SJCRH30 (cell line): ENCODE measurements at places on chromosomes 7 and 10. TPM values are rescaled to one million over a fixed set of nuclear protein-coding genes. Genes with fewer than 3 reads are reported as not detected.

Gene TSPAN12
- total RNA-seq, result 114 and 123 TPM in 2 replicates

Gene CRYGN
- total RNA-seq, result not detected in 2 replicates

Gene SORCS3
- not detected in 2 replicates for total RNA-seq

Gene TAS2R4
- 0.18 and 0.43 TPM in 2 replicates for total RNA-seq

Gene TSPAN33
- total RNA-seq, result 47.8 and 49.1 TPM in 2 replicates

Gene TRPV5
- not detected in 2 replicates for total RNA-seq

Gene OR2A5
- total RNA-seq, result not detected in 2 replicates

Gene HDAC9
- total RNA-seq, result 1.4 and 2.5 TPM in 2 replicates

GRCh38 chr7:4277936-4278335, 404.2 kb upstream of the FOXK1 start:
- H3K27me3 ChIP-seq, result no peaks in the 10 kb centered on the region
- no peaks in the 10 kb centered on the region for H3K4me1 ChIP-seq
- H3K27ac ChIP-seq, result no peak overlapping the region
- no peaks in the 10 kb centered on the region for H3K36me3 ChIP-seq

DNA sequence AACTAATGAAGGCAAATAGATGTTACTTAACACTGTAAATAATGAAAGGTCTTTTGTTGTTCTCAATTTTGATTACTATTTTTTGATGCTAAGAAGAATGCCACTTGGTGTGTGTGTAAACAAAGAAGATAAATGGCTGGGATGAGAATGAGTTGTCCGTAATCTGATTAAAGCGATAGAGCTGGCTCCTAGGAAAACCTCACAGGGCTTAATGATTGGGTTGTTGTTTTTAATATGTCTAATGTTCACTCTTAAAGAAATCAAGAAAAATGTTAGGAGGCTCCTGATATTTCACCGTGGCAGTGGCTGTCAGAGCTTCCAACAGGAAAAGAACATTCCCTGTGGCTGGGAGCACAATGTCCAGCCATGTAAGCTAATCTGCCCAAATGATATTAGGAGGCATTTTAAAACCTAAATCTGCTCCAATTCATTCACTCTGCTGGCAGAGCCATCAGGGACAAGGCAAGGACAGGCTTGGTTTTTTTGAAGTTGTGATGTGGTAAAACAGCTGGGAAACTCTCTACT, 243.9 kb downstream of the SNX10 start:
- peaks cover 16% of the 10 kb centered on the region for H3K27me3 ChIP-seq
- no peaks in the 10 kb centered on the region for H3K4me1 ChIP-seq
- H3K27ac ChIP-seq, result no peak overlapping the region
- H3K4me3 ChIP-seq, result no peak overlapping the region
- H3K36me3 ChIP-seq, result no peaks in the 10 kb centered on the region

DNA sequence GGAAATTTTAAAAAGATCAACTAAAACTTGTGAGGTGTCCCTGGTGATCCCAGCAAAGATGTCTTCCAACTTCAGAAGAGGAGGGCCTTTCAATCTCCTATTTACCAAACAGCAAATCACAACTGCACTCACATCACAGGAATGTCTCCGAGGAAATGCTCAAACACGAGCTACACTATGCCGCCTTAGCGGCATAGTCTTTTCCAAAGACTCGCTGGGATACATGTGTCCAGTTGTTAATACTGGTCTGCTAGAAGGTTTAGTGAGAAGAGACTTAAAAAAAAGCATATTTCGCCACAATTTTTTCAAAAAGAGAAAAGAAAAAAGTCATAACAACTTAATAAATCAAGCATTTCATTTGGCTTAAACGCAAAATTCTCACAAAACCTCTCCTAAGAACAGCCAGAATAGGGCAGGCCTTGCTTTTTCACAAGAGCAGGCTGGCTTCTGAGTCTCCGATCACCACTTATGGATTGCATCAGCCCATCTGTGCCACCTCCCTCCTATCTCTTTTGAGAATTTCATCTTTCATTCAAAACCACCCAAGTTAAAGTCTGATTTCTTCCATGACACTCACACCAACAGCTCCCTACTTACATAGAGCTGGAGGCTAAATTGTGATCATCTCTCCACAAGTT, 66.1 kb downstream of the GNA12 start:
- no peak for DNase-seq
- 0 out of 2 replicates have a peak, but pooled peaks cover 5% of the 10 kb centered on the region for H3K36me3 ChIP-seq
- no peaks in the 10 kb centered on the region for H3K4me1 ChIP-seq
- H3K27me3 ChIP-seq, result no peaks in the 10 kb centered on the region
- H3K27ac ChIP-seq, result no peak overlapping the region

DNA sequence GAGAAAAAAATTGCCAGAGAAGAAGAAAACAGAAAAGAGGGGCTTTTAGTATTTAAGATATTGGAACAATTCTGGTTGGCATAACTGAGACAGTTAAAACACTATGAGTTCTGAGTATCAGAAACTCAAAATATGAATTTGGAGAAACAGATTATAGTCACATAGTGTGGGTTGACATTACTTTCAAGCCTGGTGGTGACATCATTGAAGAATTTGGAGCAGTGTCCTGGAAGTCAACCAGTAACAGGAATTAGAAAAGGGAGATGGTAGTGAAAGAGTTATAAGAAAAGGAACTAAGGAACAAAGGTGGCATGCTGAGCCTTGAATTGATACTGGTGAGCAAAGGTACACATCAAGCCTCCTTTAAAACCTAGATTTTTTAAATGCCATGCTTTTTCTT, 88.2 kb downstream of the ZNF438 start:
- no peak overlapping the region for H3K4me3 ChIP-seq
- DNase-seq, result no peak
- no peaks in the 10 kb centered on the region for H3K36me3 ChIP-seq
- no peaks in the 10 kb centered on the region for H3K27me3 ChIP-seq
- H3K27ac ChIP-seq, result no peak overlapping the region

GRCh38 chr7:84497873-84498272, 303.3 kb upstream of the SEMA3A start:
- H3K4me1 ChIP-seq, result no peaks in the 10 kb centered on the region
- H3K27ac ChIP-seq, result no peak overlapping the region
- no peak overlapping the region for H3K4me3 ChIP-seq
- no peaks in the 10 kb centered on the region for H3K27me3 ChIP-seq
- H3K36me3 ChIP-seq, result no peaks in the 10 kb centered on the region

- no peak overlapping the region for H3K27ac ChIP-seq
- H3K4me3 ChIP-seq, result no peak overlapping the region
- H3K4me1 ChIP-seq, result no peaks in the 10 kb centered on the region
These were observed 1269.8 kb downstream of the XPNPEP1 start for GRCh38 chr10:108653531-108653930.

DNA sequence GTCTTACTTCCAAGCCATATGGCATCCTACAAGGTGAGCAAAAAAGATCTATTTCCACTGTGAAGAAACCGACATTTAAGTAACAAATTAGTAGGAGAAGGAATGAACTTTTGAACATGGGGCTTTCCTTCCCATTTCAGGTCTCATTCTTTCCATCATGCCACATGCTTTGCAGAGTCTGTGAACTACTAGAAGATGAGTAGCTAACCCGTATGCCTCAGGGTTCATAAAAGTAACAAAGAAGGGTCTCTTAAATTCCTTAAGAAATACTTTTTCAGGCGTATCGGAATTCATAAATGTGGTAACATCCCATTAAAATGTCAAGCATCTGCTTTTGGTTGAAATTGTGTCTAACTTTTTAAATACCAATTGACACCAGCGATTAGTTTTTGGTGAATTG, 81.3 kb upstream of the TNS3 start:
- DNase-seq, result no peak
- H3K4me3 ChIP-seq, result no peak overlapping the region
- H3K4me1 ChIP-seq, result no peaks in the 10 kb centered on the region
- H3K36me3 ChIP-seq, result no peaks in the 10 kb centered on the region
- H3K27me3 ChIP-seq, result no peaks in the 10 kb centered on the region
- H3K27ac ChIP-seq, result no peak overlapping the region

GRCh38 chr10:97140049-97140846, 45.5 kb downstream of the SLIT1 start:
- H3K27ac ChIP-seq, result peak overlapping the region; percentile 9; the same call in 1 of the 2 replicates
- peak; percentile 33 for DNase-seq
- no peaks in the 10 kb centered on the region for H3K36me3 ChIP-seq
- H3K4me3 ChIP-seq, result peak overlapping the region; percentile 33
- no peaks in the 10 kb centered on the region; the same call in 1 of the 2 replicates for H3K27me3 ChIP-seq

DNA sequence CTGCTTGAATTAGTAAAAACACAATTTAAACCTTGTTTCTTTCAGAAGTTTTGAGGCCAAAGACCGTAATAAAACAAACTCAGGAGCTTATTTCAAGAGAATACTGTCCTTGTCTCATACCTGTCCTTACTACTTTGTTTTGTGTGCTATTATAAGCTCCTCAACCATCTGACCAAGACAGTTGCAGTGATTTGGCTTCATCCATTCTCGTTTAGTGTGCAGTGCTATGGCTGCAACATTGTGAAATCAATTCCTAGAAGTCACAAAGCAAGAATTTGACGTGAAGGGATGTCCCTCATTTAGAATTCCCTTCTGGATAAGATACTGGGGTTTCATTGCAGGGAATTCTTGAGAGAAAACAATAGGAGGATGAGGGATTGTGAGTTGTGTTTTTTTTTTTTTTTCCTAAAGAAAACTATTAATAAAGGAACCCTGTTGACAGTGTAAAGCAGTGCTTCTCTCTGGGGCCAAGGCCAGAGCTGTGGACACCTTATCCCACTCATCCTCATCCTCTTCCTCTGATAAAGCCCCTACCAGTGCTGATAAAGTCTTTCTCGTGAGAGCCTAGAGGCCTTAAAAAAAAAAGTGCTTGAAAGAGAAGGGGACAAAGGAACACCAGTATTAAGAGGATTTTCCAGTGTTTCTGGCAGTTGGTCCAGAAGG, at the start of gene OIT3:
TSS of gene OIT3 (plus strand) at position 604 of the 663 bp plus-strand sequence. CDS start 60 bp downstream, outside the sequence.
- peaks cover 11% of the 10 kb centered on the region for H3K36me3 ChIP-seq
- no peak within 1 kb of the TSS for H3K27ac ChIP-seq
- no peak within 1 kb of the TSS for H3K4me3 ChIP-seq
- no peaks in the 10 kb centered on the region for H3K4me1 ChIP-seq

GRCh38 chr7:66050337-66050957, 25.2 kb upstream of the ASL start:
- DNase-seq, result no peak
- no peaks in the 10 kb centered on the region for H3K36me3 ChIP-seq
- peaks cover 3% of the 10 kb centered on the region; the same call in 1 of the 2 replicates for H3K27me3 ChIP-seq
- H3K27ac ChIP-seq, result no peak overlapping the region
- peaks cover 8% of the 10 kb centered on the region; the same call in 1 of the 2 replicates for H3K4me1 ChIP-seq
- H3K4me3 ChIP-seq, result no peak overlapping the region

- no peaks in the 10 kb centered on the region for H3K27me3 ChIP-seq
- no peaks in the 10 kb centered on the region for H3K36me3 ChIP-seq
- no peak for DNase-seq
These were observed 26.9 kb upstream of the SDK1 start for GRCh38 chr7:3274131-3274530.

GRCh38 chr7:79292834-79293233, 160.6 kb downstream of the MAGI2 start:
- H3K4me1 ChIP-seq, result no peaks in the 10 kb centered on the region
- no peak overlapping the region for H3K4me3 ChIP-seq
- no peak overlapping the region for H3K27ac ChIP-seq
- no peaks in the 10 kb centered on the region for H3K27me3 ChIP-seq
- no peak for DNase-seq

- H3K27ac ChIP-seq, result no peak overlapping the region
- H3K4me1 ChIP-seq, result no peaks in the 10 kb centered on the region
- H3K4me3 ChIP-seq, result no peak overlapping the region
- no peak for DNase-seq
These were observed 266.7 kb upstream of the KLF6 start for GRCh38 chr10:4051641-4052151.

GRCh38 chr7:36040679-36041078, 112.4 kb upstream of the EEPD1 start:
- H3K4me3 ChIP-seq, result no peak overlapping the region
- no peak overlapping the region for H3K27ac ChIP-seq
- peaks cover 18% of the 10 kb centered on the region; the same call in 1 of the 2 replicates for H3K27me3 ChIP-seq
- DNase-seq, result no peak

DNA sequence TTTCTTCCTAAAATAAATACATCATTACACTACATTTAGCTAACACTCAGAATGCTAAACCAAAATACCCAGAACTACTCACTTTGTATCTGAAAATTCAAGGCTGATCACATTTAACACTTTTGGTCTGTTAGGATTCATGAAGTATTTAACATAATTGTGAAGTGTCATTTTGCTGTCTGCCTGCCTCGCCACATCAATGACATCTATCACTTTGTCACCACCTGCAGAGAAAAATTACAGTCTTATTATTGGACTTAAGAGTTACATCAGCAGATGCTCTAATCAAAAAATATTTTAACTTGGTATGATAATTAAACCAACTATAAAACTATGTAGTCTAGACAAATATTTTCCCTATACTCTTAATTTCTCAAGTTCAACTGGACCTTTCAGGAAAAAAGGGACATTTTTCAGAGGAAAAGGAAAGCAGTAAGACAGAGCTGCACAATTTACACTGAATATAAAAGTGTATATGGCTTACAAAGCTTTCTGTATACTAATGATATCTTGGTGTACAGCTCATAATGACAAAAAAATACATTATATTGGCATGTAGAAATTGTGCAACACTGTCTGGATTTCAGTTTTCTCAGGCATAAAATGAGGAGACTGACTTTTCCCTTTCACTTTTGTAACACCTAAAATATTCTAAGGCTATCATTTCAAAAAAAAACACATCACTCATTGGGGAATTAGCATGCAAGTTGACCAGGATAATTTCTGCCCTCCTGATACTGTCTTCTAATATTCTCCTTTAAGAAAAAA, 49.2 kb downstream of the KDM7A start:
- H3K27me3 ChIP-seq, result no peaks in the 10 kb centered on the region
- H3K36me3 ChIP-seq, result no peaks in the 10 kb centered on the region
- H3K27ac ChIP-seq, result no peak overlapping the region
- DNase-seq, result no peak

DNA sequence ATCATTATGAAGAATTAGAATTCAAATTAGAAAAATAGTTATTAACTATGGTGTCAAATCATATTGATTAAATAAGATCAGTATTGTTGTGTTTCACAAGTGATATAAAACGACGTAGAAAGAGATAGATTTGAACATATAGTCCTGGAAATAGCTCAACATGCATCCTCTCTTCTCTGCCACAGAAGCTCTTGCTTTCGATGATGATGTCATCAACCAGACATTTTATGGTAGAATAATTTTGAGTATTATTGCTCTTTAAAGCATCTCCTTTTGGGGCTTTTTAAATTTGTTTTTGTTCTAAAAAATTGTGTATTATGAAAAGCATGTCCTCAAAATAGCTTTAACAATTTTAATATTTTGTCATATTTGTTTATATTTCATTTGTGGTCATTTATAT, 95.0 kb downstream of the DGKB start:
- no peak for DNase-seq
- H3K27ac ChIP-seq, result no peak overlapping the region
- H3K4me3 ChIP-seq, result no peak overlapping the region
- no peaks in the 10 kb centered on the region for H3K27me3 ChIP-seq
- H3K4me1 ChIP-seq, result no peaks in the 10 kb centered on the region
- no peaks in the 10 kb centered on the region for H3K36me3 ChIP-seq

GRCh38 chr7:44148961-44149536, 7.9 kb upstream of the MYL7 start:
- no peaks in the 10 kb centered on the region for H3K27me3 ChIP-seq
- no peak for DNase-seq
- H3K36me3 ChIP-seq, result no peaks in the 10 kb centered on the region
- no peak overlapping the region for H3K27ac ChIP-seq
